ENCODE measurements at places on chromosomes 11 and 22.

- DNase-seq = no peak
Observed at GRCh38 chr22:29907753-29908515, 25.0 kb downstream of the MTMR3 start.

DNA sequence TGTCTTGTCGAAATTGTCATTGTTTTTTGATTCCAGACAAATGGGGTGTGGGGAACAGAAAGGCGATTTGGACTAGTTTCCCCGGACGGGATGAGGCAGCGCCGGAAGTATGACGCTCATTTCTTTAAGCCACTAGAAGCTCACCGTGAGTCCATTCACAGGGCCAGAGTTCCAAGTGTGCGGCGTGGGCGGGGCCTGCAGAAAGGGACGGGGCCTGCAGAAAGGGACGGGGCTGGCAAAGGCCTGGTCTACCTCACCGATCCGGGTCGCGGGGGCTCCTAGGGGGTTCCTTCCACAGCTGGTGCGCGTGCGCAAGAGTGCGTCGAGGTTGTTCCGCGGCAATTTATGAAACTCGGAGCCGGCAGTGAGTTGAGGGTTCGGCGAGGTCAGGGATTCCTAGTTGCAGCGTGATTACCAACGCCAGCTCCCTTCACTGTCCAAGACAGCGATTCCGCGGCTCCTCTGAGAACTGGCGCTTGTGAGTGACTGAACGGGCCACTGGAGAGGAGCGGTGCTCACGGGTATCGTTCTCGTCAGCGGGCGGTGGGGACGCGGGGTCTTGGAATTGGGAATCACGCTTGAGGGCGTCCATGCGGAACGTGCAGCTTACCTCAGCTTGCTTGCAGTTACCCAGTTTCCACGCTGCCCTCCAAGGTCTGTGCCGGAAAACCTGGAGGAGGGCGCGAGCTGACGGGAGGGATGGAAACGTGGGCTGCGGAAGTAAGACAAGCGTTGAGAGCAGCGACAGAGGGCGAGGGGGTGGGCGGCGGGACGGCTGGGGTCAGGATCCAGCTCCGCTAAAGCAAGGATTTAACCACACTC is at the start of gene ZNF215:
TSS of gene ZNF215 (plus strand) at position 219 of the 822 bp plus-strand sequence. CDS start 5,847 bp downstream, outside the sequence.
- DNase-seq = no peak

- DNase-seq = no peak
Observed at GRCh38 chr11:46524201-46524770, 69.5 kb downstream of the AMBRA1 start.

DNA sequence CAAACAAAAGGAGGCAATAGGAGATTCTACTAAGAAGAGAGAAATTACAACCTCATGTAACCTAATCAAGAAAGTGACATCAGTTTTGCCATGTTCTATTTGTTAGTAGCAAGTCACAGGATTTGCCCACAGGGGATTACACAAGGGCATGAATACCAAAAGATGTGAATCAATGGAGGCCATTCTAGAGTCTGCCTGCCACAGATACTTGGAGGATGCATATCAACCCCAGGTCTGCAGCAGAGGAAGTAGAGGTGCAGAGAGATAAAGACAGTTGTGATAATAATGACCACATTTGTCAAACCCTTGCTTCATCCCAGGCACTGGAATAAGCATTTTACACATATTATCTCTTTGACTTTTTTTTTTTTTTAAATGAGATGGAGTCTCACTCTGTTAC is 2.4 kb upstream of the ASCC2 start:
- no peak for DNase-seq

- DNase-seq = no peak
Observed at GRCh38 chr11:110858547-110858921, 146.3 kb upstream of the ARHGAP20 start.

DNA sequence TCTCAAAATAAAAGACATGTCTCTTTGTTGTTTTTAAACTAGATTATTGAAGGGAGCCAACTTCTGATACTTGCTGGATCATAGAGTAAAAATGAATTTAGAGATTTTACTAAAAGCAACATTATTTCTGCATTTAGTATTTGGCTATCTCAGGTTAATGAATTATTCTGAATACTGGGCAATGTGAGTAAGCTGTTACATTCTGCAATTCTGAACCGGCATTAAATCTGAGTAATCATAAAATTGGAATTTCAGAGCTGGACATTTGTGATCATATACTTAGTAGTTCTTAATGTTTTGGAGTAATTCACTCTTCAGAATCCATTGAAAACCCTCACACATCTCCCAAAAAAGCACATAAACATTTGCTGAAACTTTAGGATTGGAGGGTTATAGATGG is 11.5 kb downstream of the POLD3 start:
- DNase-seq = no peak

All from stimulated activated CD4-positive, alpha-beta T cell treated with anti-CD3 and anti-CD28 coated beads, Interleukin-15, amount 100 ng/mL, for 1 hour (primary cell).